ENCODE measurements at places on chromosomes 1 and 21. TPM values are rescaled to one million over a fixed set of nuclear protein-coding genes. Genes with fewer than 3 reads are reported as not detected.

- no peak overlapping the region for H3K27ac ChIP-seq
- H3K4me1 ChIP-seq: no peaks in the 10 kb centered on the region
- no peak for DNase-seq
- no peak overlapping the region for H3K4me3 ChIP-seq
Measured at GRCh38 chr1:174569240-174569639, 121.5 kb downstream of the GPR52 start.

Gene AQP10
- not detected for total RNA-seq

Gene LCE1C
- not detected for total RNA-seq

DNA sequence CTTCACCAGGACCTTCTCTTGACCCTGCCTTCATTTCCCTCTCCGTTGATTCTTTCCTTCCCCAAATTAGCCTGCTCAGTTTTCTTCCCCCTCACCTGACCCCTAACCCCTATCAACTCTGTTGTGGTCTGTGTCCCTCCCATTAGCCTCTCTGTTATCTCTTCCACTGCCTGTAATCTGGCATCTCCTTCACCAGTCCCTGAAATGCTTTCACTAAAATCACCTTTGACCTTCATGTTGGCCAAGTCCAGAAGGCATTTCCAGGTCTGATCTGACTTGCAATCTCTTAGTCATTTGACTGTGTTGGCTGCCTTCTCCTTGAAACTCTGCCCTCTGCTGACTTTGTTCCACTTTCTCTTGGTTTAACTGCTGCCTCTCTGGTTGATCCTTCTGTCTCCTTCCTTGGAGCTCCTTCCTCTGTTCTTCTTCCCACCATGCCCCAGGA is 28.2 kb downstream of the ATP8B2 start:
- peak overlapping the region; percentile 88 for H3K27ac ChIP-seq
- H3K4me1 ChIP-seq: peaks cover 5% of the 10 kb centered on the region
- no peaks in the 10 kb centered on the region for H3K27me3 ChIP-seq
- no peaks in the 10 kb centered on the region for H3K36me3 ChIP-seq

DNA sequence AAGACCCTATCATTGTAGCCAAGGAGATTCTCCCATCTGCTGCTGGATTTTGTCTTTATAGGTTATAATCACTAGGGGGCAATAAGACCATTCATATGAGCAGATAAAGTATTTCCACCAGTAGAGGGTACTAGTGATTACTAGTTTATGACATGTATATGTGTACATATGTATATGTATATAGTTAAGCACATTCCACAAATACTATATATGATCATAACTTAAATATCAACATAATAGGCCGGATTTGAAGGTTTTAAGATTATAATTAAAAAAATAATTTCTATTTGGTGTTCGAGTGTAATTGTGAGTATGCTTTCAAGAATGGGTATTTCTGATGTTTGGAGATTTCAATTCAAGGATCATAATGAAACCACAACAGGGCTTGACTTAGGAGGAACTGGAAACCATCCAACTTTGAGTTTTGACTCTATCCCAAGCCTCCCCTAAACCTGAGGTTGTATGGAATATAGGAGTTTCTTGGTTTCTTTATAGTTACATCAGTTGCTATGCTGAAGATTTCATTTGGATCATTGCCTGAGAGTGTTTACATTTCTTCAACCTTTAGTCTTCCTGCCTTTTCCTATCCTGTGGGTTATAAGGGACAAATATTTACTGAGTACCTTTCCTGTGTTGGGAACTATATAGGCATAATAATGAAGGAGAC is 16.9 kb downstream of the TCEANC2 start:
- H3K4me3 ChIP-seq: no peak overlapping the region
- no peaks in the 10 kb centered on the region for H3K27me3 ChIP-seq
- no peaks in the 10 kb centered on the region for H3K4me1 ChIP-seq
- no peak for DNase-seq
- no peaks in the 10 kb centered on the region for H3K36me3 ChIP-seq
- no peak overlapping the region for H3K27ac ChIP-seq

Gene PODN
- total RNA-seq: 32.2 TPM

Gene KCNK2
- not detected for total RNA-seq

Gene GUCA2A
- total RNA-seq: 2,806 TPM

Gene C4BPA
- total RNA-seq: 2.6 TPM

DNA sequence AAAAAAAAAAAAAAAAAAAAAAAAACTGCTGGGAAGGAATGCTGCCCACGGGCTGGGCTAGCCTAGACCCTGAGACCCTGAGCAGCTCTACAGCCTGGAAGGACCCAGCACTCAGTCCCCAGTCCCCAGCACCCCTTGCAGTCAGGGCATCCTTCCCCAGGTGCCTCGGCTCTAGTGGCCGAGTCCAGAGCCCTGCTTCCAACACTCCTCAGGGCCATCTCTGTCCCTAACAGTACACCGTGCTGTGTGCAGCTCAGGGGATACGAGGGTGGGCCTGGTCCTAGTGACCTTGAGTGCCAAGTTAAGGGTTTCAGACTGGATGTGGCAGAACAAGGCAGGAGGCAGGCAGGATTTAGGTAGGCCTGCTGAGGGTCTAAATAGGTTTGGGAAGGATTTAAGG is 50.2 kb upstream of the LRP8 start:
- no peaks in the 10 kb centered on the region for H3K4me1 ChIP-seq
- DNase-seq: peak; percentile 18
- no peaks in the 10 kb centered on the region for H3K36me3 ChIP-seq
- no peaks in the 10 kb centered on the region for H3K27me3 ChIP-seq
- no peak overlapping the region for H3K27ac ChIP-seq
- H3K4me3 ChIP-seq: no peak overlapping the region

- H3K4me3 ChIP-seq: no peak overlapping the region
- H3K27ac ChIP-seq: no peak overlapping the region
- H3K4me1 ChIP-seq: peaks cover 50% of the 10 kb centered on the region
- H3K36me3 ChIP-seq: peaks cover 100% of the 10 kb centered on the region
- DNase-seq: no peak
Measured at GRCh38 chr1:116390195-116390594, 17.2 kb downstream of the ATP1A1 start.

Gene USH2A
- not detected for total RNA-seq

DNA sequence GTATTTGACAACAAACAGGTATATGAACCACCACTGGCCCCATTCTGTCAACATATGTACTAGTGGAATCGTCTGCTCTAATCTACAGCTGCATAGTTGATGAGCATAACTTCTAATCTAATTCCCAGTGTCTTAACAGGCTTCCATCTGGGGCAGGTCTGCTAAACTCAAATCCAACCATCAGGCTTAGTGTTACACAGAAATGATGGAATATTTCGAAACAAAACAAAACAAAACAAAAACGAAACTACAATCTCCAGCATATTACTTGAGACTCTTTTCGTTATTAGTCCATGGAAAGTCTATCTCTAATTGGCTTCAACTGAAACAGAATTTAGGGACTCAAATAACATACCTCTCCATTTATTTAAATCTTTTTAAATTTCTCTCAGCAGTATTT is 37.6 kb downstream of the DIPK1A start:
- H3K4me1 ChIP-seq: no peaks in the 10 kb centered on the region
- peak overlapping the region; percentile 42 for H3K27ac ChIP-seq
- no peaks in the 10 kb centered on the region for H3K27me3 ChIP-seq
- H3K36me3 ChIP-seq: no peaks in the 10 kb centered on the region
- no peak for DNase-seq

DNA sequence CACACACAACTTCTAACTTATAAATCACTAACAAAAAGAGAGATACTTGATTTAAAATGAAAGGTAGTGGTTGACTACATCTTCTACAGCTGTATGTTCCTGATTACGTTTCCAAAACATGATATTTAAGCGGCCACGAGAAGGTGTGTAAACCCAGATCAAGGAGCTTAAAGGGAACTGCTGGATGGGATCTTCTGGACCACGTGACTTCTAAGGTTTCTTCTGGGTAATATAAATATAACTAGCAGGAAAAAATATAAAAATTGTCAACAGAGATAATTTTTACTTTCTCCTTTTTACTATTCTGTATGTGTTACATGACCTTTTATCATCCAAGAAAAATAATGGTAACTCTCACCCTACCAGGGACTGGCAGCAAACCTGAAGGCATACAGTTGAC is 66.2 kb downstream of the TTLL7 start:
- no peak overlapping the region for H3K4me3 ChIP-seq
- DNase-seq: no peak
- H3K36me3 ChIP-seq: no peaks in the 10 kb centered on the region
- no peaks in the 10 kb centered on the region for H3K27me3 ChIP-seq

Gene LCE2B
- total RNA-seq: not detected

- H3K27ac ChIP-seq: no peak overlapping the region
- no peak for DNase-seq
- H3K36me3 ChIP-seq: no peaks in the 10 kb centered on the region
- no peaks in the 10 kb centered on the region for H3K27me3 ChIP-seq
Measured at GRCh38 chr1:99680270-99680669, 34.4 kb downstream of the PALMD start.
